ENCODE measurements at places on chromosomes 16 and 17.

GRCh38 chr16:22250522-22250921 lies 44.4 kb downstream of the EEF2K start:
- DNase-seq = no peak

DNA sequence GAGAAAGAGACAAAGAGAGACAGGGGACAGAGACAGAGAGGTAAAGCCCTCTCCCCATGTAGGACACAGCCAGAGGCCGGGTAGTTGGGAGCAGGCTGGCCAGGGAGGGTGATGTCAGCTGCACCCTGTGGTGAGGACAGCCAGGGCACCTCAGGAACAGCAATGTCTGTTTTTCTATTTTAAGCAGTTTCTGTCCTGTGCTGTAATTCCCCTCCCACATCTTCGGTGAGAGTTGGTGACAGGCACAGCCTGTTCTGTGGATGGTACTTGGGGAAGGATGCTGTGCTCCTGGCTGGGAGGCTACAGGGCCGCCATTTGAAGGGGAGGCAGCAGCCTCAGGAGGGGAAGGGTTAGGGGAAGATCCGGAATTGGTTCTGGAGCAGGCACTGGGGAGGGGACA lies 163.5 kb downstream of the SDK2 start:
- no peak for DNase-seq

DNA sequence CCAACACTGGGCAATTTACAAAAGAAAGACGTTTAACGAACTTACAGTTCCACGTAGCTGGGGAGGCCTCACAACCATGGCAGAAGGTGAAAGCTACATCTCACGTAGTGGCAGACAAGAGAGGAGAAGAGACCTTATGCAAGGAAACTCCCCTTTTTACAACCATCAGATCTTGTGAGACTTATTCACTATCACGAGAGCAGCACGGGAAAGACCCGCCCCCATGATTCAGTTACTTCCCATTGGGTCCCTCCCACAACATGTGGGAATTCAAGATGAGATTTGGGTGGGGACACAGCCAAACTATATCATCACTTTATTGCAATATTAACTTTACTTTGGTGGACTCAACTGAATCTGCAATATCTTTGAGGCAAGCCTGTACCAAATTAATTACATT lies 11.9 kb upstream of the ENGASE start:
- DNase-seq = no peak

- no peak for DNase-seq
Observed at GRCh38 chr16:73126525-73126853, 78.6 kb upstream of the ZFHX3 start.

- no peak for DNase-seq
Observed at GRCh38 chr17:4072487-4073157, 70.2 kb downstream of the ZZEF1 start.

DNA sequence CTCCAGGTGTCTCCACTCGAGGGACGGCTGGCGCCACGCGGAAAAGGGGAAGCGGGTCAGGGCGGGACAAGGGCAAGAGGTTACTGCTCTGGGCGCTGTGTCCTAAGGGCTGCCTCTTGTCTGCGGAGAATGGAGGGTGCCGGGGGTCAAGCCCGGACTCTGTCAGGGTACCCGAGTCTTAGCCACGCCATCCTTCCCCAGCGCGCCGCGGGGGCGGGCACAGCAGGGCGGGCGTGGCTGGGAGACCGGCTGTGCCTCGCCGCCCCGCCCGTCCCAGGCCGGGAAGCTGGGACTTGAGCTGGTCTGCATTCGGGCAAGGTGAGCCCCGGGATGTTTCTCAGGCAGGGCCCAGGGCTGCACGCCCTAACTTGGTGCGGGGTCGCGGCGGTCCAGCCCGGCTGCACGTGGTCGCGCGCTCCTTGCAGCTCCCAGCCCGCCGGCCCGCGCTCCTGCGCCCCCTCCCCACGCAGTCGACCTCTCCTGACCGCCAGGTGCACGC lies 6.2 kb upstream of the ACTG1 start:
- no peak for DNase-seq

- no peak for DNase-seq
Observed at GRCh38 chr16:58462089-58462488, 37.9 kb upstream of the NDRG4 start.

DNA sequence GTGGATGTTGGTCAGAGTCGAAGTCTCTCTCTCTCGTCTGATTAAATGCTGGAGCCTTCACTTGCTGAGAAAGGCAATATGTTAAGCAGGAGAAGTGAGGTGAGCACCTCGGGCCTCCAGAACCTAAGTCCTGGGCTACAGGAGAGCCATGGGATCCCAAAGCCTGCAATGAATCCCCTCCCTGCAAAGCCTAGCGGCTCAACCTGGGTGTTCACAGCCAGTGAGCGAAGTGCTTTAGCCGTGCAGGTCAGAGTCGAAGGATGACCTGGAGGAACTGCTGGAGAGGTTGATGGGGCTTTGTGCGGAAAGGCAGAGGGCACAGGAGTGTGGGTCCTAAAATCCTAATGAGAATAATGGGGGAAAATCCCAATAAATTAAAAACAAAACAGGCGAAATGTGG lies 267.8 kb downstream of the ENGASE start:
- DNase-seq = no peak

GRCh38 chr17:80970044-80970761 lies 21.4 kb upstream of the CHMP6 start:
- peak; percentile 25 for DNase-seq

- peak; percentile 31 for DNase-seq
Observed at GRCh38 chr17:17205368-17206123, 587 bp downstream of the PLD6 start.

DNA sequence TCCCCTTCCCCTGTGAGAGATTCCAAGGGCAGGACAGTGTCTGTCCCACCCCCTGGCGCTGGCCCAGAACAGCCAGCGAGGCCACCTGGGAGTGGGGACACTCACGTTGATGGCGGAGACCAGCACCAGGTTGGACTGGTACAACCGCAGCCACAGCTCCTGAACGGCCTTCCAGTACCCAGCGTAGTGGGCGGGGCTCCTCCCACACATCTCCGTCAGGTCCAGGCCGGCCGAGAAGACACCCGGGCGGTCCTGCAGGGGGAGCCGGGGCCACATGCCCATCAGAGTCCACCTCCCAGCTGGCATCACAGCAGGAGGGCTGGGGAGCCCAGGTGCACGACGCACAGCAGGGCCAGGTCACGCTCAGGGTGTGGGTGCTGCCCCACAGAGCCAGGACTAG lies 7.1 kb downstream of the ECI1 start:
- DNase-seq = peak; percentile 6

DNA sequence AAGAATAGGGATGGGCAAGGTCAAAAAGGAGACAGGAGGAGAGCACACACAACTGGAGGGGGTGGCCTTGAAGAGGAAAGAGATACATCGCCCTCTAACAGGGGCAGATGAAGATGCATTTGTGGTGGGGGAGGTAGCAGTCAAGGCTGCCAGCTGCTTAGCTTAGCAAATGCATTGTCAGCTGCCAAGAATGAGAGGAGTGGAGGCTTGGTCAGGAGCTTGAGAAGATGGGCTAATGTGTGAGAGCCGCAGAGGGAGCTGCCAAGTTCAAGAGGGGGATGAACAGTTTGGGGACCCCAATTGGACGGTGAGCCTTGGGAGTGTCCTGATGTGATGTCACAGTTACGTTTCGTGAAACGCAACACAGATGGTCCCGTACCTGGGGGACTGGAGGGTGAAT lies 28.9 kb upstream of the GNA13 start:
- no peak for DNase-seq

GRCh38 chr17:1055751-1056645 lies 59.1 kb downstream of the TIMM22 start:
- DNase-seq = no peak

GRCh38 chr17:76558198-76559095 lies 18.6 kb downstream of the PRCD start:
- DNase-seq = peak; percentile 46

- peak; percentile 82 for DNase-seq
Observed at GRCh38 chr16:4021070-4021779, 95.0 kb downstream of the ADCY9 start.

DNA sequence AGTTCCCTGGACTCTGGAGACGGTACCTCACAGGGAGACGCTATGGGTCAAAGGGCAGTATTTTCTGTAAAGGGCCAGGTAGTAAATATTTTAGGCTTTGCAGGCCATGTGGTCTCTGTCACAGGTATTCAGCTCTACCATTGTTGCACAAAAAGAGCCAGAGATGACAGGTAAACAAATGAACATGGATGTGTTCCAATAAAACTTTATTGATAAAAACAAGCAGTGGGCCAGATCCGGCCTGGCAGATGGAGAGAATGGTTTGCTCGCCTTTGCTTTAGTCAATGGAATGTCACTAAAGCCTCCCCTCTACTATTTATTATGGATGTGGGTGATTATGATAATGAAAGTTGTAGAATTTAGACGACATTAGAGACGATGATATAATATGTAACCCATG lies 8.9 kb upstream of the SLC5A11 start:
- DNase-seq = no peak

- DNase-seq = no peak
Observed at GRCh38 chr17:36911001-36911400, 26.3 kb upstream of the LHX1 start.

DNA sequence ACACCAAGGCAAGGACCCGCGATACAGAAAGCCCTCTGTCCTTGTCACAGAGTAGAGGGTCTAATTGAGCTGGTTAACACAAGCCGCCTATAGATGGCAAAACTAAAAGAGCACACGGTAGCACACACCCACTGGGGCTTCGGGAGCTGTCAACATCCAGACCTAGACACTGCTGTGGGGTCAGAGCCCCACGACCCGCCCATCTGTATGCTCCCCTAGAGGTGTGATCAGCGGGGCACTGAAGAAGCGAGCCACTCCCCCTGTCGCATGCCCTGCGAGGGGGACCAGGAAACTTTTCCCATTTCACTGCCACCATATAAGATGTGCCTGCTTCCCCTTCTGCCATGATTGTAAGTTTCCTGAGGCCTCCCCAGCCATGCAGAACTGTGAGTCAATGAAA lies 1255.8 kb upstream of the CDH8 start:
- no peak for DNase-seq

GRCh38 chr17:43671031-43671692 lies 9.4 kb upstream of the MEOX1 start:
- no peak for DNase-seq

DNA sequence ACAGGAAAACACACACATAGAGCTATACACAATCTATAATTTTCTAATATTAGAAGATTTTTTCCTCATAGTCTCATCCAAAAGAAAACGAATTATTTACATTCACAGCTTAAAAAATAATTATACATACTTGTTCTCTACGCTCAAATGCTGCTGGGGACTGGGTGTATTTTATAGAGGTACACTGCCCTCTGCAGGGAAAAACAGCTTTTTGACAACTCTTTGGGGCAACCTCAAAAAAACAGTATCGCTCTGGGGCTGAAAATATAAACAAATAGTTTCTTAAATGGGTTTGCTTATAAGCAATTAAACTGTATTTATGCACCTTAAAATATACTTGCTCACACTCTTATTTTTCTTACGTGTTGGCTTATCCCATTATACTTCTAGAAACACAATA lies 261.8 kb upstream of the PSMD7 start:
- peak; percentile 50 for DNase-seq

DNA sequence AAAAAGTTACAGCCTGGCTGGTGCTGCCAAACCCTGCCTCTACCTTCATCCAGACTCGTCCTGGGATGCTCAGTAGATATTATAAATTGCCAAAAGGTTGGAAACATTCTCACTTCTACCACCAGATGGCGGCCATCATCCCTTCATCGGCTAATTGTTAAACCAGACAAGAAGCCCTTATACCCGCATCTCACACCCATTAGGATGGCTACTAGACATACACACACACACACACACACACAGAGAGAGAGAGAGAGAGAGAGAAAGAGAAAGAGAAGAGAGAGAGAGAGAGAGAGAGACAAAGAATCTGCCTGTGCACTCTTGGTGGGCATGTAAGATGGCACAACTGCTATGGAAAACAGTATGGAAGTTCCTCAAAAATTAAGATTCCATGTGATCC lies 15.0 kb upstream of the SCIMP start:
- DNase-seq = peak; percentile 67

DNA sequence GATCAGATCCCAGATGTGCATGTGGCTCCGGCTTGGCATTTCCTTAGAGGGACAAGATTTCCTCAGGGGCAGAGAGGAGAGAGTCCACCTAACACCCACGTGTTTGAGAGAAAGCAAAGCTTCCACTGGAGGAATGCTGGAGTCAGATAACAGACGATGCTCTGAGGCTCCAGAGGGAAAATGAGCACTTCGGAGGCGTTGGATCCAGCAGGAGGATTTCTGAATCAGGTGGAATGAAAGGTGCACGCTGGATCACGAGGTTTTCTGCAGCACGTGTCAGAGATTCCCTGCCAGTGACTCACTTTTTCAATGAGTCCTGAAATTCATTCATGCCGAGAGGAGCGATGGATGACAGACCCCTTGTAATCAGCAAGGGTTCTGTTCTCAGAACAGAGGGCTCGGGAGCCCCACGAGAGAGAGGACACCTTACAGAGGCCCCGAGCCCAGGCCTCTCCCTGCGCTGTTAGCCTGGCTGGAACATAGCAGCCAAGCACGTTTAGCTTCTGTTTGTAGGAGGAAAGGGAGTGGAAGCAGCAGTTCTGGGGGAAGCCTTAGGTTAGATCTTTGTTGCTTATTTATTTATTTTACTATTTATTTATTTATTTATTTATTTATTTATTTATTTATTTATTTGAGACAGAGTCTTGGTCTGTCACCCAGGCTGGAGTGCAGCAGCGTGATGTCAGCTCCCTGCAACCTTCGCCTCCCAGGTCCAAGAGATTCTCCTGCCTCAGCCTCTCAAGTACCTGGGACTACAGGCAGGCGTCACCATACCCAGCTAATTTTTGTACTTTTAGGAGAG lies 49.3 kb upstream of the JPH3 start:
- no peak for DNase-seq

DNA sequence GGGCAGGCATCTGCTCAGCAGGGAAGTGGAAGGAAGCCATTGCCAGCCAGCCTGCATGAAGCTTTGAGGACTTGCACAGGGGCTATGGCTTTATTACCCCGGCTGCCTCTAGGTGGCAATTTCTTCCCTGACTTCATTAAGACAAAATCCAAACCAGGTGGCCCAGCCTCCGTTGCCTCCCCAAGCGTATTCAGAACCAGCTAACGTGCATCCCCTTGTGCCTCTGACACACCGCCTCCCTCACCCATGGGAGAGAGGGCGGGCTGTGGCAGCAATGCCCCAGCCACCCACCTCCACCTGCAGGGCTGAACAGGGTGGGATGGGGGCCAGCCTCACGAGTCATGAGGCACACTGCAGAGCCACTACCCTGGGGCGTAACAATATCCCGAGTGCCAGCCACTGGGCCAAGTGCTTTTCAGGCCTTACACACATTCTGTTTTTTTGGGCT lies 6.8 kb downstream of the KIFC3 start:
- peak; percentile 81 for DNase-seq

GRCh38 chr17:65656390-65657250 lies 95.2 kb upstream of the AXIN2 start:
- DNase-seq = no peak

DNA sequence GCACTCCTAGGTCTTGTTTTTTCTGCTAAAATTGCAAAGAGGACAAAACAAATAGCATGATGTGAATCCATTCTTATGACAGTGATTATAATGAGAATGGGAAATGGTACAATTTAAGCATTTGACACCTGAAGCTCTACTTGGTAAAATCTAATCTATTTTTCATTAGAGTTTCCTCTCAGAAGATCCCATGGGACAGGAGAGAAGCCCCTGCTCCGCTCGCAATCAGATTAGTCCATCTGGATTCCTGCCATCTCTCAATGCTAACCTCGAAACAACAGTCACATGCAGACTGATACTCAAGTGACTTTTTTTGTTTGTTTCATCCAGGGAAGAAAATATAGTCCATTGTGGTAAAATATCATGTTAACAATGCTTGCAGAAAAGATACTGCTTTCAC lies 107.4 kb upstream of the TOM1L1 start:
- DNase-seq = no peak

All from NCI-H510A treated with DMSO at 0.1 percent for 48 hours (cell line).